ENCODE measurements at places on chromosomes 12 and 14. TPM values are rescaled to one million over a fixed set of nuclear protein-coding genes. Genes with fewer than 3 reads are reported as not detected.

DNA sequence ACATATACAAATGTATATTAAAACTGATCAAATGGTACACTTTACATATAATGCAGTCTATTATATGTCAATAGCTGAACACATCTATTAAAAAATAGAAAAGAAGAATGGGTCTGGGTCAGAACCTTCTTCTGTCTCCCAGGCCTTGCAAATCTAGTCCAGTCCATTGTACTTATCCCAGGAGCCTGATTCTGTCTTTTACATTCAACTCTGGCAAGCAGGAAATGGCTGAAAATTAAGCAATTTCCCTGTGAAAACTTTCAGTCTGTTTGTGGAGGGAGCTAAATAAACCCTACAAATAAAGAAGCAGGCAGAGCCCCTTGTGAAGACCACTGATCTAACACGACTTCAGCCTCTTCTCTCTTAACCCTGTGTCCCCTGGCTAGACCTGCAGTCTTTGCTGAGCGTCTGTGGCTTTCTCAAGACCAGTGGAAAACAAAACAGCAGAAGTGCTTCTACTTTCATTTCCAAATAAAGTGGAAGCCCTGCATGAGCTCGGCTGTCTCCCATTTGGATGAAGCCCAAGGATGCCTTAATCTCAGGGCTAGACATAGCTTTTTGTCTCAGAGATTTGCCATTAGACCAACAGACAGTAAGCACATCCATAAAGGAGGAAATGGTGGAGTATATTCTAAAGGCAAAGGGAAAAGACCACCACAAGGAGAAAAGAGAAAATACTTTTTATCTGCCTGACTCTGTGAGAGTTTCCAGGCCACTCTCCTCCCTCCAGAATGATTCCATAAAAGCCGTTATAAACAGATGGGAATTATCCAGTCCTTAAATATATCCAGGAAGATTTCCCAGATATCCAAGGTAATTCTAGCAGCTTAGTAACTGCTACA lies 48.2 kb downstream of the CRACR2A start:
- DNase-seq: no peak

DNA sequence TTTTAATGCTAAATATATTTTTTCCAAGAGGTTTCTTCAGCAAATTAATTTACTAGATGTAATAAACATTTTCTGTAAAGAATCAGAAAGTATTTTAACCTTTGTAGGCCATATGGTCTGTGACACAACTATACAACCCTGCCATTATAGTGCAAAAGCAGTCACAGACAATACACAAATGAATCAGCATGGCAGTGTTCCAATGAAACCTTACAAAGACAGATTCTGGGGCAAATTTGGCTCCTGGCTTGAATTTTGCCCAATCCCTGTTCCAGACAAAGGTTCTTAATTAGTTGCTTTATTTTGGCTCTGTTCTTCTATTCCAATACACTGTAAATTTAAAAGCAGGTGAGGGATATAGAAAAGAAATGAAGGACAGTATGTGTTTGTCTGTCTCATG lies 352.5 kb downstream of the C12orf50 start:
- no peak for DNase-seq

- DNase-seq: peak; percentile 79
Measured at GRCh38 chr14:58082491-58083098, 69.4 kb downstream of the ARMH4 start.

- no peak for DNase-seq
Measured at GRCh38 chr12:112907415-112908157, 824 bp downstream of the OAS1 start.

DNA sequence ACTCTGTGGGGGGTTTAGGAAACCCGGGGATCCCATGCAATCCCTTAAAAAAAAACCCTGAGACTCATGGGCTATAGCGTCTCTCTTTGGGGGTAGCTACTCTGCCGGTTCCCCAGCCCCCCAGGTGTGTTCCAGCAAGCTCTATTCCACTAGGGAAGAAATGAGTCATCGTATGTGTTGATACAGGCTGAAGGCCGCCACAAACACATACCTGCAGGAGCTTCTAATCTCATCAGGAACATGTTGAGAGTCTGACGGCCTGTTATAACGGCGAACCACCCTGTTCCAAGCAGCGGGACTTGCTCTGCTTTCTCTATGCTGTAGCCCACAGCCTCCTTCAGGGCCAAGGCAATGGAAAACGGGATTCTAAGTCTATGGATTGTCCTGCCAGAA lies 977 bp upstream of the KRT5 start:
- peak; percentile 43 for DNase-seq

DNA sequence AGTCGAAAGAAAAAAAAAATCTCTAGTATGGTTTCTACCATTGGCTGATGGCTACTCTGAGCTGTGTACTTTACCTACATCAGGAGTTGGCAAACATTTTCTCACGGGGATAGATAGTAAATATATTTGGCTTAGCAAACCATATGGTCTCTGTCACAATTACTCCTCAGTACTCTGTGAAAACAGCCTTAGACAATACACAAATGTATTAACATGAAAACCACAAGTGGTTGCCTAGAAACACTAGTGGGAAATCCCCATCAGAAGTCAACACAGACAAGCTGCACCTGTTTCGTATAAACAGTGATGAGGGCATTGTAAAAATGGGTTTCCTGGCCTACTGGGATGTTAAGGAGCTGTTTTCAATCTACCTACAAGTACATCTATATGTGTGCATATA lies 84.6 kb upstream of the NAV3 start:
- DNase-seq: peak; percentile 33

GRCh38 chr14:66216763-66217162 lies 269.4 kb upstream of the CCDC196 start:
- no peak for DNase-seq

GRCh38 chr12:65665817-65666216 lies 158.5 kb upstream of the HMGA2 start:
- no peak for DNase-seq

DNA sequence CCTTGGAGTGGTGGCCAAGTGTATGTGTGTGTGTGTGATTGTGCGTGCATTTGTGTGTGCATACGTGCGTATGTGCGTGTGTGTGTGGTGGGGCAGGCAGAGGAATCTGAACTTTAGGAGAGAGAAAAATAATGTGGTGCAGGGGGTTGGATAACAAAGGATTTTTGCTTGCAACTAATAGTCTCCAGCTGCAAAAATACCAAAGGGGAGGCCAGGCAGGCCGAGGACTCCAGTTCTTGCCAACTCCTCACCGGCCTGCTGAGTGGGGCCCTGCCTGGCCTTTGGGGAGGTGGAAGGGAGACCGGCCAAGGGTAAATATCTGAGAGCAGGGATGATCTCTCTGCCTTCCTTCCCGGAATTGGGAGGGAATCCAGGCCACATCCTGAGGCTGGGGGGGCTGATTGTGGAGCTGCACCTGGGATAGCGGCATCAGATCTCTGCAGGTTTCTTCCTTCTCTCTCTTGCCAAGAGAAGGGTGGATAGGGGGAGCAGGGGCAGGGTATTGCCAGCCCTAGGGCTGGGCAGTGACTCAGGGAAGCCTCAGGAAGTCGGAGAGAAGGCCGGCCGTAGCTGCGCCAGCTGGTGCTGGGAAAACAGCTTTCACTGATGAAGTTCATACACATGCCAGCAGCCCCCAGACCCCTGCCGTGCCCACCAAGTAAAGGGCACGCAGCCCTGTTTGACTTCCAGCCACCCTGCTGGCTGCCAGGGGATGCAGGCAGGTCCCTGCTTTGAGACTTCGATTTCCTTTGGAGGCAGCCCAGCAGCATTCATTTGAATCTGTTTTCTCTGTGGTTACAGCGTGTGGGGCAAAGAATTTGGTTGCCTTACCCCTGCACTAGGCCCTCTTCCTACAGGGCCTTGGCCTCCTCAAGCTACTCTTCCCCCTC lies 4.6 kb upstream of the LRP1-AS start:
- peak; percentile 86 for DNase-seq

GRCh38 chr14:34749408-34749807 lies 35.0 kb upstream of the CFL2 start:
- DNase-seq: no peak

- no peak for DNase-seq
Measured at GRCh38 chr14:84492685-84493084, 1037.3 kb upstream of the FLRT2 start.

DNA sequence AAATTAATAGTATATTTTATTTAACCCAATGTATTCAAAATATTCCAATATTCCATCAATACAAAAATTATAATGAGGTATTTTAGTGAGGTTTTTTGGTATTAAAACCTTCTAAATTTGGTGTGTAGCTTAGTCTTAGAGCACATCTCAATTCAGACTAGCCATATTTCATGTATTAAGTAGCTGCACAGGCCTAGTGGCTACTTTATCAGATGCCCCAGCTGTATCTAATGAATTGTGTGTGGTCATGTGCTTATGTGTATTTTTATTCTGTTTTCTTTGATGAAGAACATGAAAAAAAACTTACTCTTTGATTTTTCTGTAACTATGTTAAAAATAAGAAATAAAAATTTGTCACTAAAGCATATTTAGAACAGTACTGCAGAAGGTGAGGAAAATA lies 13.2 kb downstream of the ACTR10 start:
- no peak for DNase-seq

DNA sequence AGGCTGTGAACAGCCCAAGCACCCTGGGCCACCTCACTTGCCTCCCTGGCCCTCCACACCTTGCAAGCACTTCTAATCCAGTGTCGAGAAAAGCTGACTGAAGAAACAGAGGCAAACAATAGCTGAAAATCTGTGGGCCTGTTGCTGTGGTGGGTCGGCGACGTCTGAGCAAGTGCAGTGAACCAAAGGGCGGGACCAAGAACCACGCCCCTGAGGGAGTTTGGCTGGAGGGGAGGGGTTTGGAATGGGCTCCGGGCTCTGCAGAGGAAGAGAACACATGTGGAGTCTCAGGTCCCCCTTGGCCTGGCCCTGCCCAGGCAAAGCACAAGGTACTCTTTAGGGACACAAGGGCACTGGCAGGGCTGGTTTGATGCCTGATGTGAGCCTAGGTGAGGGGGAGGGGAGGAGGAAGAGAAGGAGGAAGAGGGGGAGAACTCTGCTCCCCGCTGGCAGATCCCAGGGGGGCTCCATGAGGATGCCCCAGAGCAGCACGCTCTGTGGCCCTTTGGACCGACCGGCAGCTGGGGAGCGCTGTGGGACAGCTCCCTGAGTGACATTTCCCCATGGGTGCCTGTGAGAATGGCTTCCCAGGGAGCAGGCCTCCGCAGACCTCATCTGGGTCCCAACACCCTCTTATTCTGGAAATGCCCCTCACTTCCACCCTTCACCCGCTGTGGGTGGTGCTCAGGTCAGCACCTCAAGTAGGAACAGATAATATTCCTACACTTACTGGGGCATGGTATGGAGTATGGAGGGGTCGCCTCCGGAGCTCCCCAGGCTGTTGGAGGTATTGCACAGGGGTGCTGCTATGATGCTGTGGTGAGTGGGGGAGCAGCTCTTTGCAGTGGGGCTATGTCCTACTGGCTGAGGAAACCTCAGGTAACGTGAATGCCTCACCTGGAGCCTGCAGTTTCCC lies 85.5 kb downstream of the CPSF2 start:
- no peak for DNase-seq

GRCh38 chr12:26496170-26496569 lies 300.8 kb downstream of the SSPN start:
- DNase-seq: no peak

DNA sequence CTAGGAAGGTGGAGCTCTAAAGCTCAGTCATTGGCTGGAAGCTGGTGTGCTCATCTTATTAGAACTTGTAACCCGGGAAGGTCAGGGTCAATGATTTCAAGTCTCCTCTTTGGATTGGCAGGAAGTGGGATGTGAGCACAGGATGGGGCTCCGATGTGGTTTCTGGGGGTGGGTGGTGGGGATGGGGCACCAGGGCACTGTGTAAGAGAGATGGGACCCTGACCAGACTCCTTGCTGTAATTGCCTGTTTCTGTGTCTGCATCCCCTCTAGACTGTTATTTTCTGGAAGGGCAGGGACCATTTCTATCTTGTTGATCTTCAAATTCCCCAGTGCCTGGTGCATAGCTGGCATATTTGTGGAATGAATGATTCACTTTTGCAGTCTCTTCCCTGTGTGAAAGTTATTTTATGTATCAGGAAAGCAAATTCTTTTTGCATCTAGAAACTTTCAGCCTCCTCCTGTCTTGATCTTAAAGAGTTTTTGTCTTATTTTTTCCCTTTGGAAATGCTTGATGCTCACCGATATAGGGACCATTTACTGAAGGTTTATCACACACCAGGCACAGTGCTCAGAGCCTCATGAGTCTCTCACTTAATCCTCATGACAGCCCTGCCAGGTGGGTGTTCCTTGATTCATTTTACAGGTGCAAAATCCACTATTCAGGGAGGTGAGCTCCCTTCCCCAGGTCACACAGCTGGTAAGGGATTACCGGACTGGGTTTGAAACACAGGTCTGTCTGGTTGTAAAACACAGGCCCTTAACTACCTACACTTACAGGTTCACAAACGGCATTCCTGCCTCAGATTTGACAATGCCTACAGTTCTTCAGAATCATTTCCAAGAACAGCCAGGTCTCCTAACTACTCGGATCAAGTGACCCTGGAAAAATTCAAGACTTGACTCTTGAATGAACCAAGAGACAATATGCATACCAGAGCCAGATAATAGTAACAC lies 86.9 kb upstream of the IGF1 start:
- peak; percentile 89 for DNase-seq

DNA sequence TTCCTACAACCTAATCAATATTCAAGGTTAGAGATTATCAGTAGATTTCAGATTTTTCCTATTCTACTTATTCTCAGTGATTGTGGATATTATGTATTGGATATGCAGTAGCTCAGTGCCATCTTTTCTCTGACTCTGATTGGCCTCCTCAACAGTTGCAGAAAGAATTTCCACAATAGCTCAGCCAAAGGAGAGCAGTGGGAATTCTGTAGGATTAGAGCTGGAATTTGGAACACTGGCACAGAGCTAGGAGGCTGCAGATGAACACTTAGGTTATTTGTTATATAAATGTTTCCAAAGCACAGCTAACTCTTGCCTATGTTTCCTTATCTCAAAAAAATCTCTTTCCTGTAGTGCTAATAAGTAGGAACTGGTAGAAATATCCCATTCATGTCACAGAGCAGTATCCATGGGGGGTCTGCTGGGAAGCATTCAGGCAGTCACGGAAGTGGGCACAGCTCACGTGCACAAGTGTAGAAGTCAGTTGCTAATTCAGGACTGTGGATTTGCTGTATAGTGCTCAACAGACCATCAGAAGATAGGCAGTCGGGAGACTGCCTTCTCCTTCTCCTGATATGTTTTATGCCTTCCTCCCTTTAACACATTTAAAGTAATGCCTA lies 116.2 kb upstream of the TMEM260 start:
- DNase-seq: no peak

DNA sequence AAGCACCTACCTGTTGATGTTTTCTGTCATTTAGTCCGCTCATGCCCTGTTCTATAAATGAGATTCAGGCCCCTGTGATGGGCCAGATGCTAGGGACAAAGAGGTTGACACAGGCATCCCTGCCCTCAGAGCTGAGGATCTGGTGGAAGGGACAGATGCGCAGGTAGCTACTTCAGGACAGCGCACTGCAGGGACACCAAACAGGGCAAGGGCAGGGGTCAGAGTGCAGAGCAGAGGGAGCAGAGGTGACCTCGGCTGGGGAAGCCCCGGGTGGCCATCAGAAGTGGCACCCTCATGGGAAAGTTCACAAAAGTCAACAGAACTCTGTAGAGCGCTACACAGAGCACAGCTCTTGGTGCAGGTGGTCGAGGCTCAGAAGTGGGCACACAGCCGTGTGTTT lies 5.6 kb upstream of the PNMA1 start:
- no peak for DNase-seq

GRCh38 chr14:70830998-70831781 lies 21.9 kb upstream of the MAP3K9 start:
- no peak for DNase-seq

GRCh38 chr12:110426406-110426805 lies 22.9 kb upstream of the ANAPC7 start:
- no peak for DNase-seq

The KRT74 gene
- total RNA-seq: not detected

The SLC4A8 gene
- total RNA-seq: 14.4 TPM

The SLC2A14 gene
- total RNA-seq: not detected

The BEST3 gene
- total RNA-seq: 0.31 TPM

The IQSEC3 gene
- total RNA-seq: not detected

The PTGER2 gene
- total RNA-seq: not detected

The NTF3 gene
- 1.3 TPM for total RNA-seq
